ENCODE measurements at places on chromosomes 13 and 19.

DNA sequence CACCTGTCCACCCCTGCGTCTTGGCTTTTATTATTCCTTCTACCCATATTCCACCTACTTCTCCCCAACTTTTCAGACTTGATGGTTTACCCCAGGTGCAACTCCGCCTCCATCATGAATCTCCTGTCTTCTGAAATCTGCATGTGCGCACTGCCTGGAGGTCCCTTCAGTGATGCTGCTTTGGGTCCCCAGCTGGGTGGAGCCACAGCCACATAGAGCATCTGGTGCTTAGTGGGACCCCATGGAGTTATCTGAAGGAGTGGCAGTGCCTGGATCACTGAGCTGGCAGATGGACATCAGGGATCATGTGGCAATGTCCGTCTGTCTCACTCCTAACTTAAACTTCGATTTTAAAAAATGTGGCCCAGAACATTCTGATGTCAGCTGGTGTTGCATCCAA, 13.5 kb downstream of the ZNF536 start:
- DNase-seq: no peak

DNA sequence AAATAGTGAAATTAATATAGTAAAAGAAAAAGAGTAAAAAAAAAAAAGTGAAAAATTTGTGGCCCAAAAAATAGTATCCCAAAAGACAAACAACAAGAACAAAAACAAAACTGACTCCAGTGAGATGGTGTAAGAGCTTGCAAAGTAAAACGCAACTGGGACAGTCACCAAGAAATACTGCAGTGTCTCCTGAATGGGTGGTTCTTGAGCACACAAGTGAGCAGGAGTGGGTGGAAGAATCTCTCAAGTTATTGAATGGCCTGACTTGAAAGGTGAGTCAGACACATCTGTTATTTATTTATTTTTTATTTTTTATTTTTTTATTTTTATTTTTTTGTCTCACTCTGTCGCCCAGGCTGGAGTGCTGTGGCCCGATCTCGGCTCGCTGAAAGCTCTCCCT, 1.9 kb downstream of the ZNF493 start:
- DNase-seq: no peak

DNA sequence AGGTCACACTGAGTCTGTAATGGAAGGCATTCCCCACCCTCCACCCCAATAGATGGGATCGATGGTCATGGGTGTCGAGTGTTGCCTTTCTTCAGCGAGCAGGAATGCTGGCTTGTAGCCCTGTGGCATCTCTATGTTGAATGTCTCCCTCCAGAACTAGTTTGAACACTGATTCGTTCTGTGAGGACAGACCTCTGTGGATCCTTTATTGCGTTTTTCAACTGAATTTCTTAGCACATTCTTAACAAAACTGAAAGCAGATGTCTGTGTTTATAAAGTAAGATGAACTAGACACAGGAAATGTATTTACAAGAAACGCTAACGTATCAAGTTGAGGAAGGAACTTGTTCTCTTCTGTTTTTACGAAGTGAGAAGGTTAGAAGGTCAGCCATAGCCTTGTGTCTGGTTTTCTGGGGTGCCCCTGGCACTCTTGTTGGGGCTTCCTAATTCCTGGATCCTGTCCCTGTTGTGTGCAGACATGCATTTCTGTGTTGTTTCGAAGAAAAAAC, 36.8 kb upstream of the TM9SF2 start:
- DNase-seq: no peak

- no peak for DNase-seq
Observed at GRCh38 chr19:30023330-30023729, 81.3 kb downstream of the URI1 start.

DNA sequence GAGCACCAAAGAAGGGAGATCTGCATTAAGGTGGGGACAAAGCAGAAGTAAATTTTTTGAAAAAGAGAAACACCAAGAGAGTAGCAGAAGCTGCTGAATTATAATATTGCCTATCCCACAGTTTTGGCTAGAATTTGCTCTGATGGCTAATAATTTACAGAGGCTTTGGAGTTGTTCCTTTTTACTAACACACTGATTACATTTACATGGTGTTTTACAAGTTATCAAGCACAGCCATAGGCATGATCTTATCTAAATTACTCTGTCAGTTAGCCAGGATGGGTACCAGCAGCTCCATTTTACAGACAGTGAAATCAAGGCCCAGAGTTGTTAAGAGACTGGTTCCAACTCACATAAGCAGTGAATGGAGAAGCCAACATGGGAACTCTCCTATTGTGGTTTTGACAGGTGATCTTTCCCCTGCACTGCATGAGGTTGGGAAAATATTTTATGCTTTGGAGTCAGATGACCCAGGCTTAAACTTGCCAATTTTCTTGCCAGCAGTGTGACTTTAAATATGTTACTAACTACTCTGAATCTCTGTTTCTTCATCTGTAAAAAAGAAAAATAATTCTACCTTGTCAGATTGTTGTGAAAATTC, 33.5 kb upstream of the ESD start:
- no peak for DNase-seq

Measured in MG63 (cell line).